ENCODE measurements at places on chromosomes 6 and 20.

DNA sequence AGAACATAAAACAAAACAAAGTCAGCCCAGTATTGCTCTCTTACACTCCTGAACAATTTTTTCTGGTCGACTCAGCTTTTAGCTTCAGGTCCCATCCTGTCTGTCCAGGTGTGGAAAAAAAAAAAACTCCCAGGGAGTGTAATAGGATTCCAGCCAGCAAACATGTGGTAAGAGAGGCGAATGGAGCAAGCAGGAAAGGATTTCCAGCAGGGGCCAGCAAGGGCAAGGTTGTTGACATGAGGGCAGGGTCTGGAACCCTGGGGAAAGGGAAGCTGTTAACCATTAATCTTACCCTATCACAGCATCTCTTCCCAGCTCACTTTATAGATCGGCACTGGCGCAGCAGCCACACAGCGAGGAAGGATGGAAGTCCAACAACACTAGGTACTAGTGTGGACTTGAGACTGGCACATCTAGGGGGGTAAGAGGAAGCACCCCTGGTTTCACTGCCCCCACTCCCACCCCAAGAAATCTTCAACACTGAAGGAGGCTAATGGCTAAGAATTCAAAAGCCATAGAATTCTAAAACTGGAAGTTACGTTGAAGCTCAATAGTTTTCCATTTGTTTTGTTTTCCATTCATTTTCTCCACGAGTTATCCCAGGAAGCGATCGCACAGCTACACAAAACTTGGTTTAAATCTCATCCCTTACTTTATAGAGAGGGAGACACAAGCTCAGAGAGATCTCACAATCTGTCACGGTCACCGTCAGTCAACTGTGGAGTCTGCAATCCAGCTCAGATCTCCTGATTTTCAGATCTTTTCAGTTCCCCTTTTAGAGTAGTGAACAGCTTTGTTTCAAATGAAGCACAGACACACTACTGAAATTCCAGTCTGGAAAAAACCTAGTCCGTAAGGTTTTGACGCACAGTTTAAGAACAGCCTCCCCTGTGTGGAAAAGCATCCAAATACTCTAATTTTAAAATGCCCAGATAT is 53.3 kb downstream of the SLC22A23 start:
- DNase-seq: no peak

GRCh38 chr20:50373674-50374286 is 136.4 kb upstream of the PTPN1 start:
- no peak for DNase-seq

GRCh38 chr6:124445581-124445980 is 516.7 kb upstream of the RNF217 start:
- no peak for DNase-seq

- DNase-seq: no peak
These were observed 13.6 kb upstream of the DBNDD2 start for GRCh38 chr20:45394221-45395113.
